Progenitor cell of endocrine pancreas (in vitro differentiated cells): ENCODE measurements at places on chromosomes 5 and 9.

DNA sequence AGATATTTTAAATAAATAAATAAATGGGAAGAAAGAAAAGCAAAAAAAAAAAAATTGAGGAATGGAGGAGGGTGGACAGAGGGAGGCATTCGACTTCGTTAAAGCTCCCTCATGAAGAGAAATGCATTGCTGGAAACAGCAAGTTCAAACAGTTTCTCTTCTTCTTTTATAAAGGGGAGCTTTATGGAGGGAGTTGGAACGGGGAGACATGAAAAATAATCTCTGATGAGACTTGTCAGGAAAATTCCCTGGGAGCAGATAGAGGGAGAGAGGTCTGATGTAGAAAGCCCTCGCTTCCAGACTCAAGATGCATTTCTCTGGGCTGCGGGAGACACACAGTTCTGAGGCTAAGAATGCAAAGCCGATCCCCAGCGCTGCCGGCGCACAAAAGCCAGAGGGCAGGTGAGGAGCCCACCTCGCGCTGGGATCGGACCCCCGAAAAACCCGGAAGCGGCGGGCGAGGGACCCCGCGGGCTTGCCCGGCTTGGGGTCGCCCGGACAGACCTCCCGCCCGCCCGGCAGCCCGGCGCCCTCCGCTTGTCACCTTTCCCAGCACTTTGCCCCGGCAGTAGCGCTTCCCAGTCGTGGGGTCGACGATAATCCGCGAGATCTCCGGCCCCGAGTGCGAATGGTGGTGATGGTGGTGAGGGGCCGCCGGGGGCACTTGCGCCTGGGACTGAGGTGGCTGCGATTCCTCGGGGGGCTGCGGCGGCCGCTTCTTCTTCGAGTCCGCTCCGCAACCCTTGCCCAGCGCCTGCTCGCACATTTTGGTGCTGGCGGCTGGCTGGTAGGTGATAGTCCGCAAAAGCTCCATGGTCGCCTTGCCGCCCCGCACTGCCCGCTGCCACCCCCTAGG is 512 bp downstream of the PLK2 start:
- DNase-seq = peak; percentile 39

- no peak for DNase-seq
Measured at GRCh38 chr5:150146862-150147601, 8.6 kb downstream of the PDGFRB start.

DNA sequence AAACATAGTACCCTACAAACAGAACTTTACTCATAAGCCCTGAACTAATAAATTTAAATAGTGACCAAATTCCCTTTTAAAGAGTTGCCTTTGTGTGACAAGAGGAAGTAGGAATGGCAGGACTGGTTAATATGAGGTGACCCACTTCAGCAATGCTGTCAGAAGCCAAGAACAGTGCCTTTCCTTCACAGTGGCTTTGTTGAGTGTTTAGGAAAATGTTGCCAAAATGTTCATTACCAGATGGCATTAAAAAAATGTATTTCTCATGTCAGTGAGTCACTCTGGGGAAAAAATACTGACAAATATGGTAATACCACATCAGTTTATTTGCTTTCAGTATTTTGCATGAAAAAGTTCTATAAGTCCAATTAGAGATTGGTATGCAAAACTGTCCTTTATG is 103.3 kb downstream of the DIRAS2 start:
- DNase-seq = no peak

- DNase-seq = no peak
Measured at GRCh38 chr5:154995679-154996078, 17.9 kb upstream of the KIF4B start.

GRCh38 chr5:95895771-95896170 is 65.9 kb downstream of the ELL2 start:
- no peak for DNase-seq

GRCh38 chr9:89462199-89462598 is 35.7 kb downstream of the SEMA4D start:
- no peak for DNase-seq

GRCh38 chr9:128249908-128250838 is 25.6 kb downstream of the GOLGA2 start:
- DNase-seq = peak; percentile 92

DNA sequence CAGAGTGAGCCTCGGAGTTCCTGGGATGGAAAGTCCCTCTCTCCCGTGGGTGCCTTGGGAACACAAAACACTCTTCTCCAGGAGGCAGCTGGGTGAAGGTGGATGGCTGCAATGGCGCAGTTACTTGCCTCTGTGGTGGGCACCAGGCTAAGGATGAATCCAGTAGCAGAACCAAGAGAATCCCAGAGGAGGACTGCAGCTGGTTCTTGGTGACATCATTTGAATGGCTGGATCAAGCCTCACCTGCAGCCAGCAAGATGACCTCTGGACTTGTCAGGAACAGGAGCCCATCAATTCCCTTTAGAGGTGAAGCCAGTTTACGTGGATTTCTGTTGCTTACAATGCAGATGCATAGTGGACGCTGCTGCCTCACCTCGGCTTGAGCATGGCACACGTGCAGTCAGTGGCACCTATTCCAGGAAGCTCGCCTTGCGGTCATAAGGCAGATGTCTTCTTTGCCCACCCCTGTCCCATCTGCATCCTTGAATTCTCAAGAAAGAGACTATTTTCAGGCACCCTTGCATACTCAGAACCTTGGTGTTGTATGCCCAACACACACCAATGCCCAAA is 34.1 kb upstream of the ADAMTS2 start:
- no peak for DNase-seq

DNA sequence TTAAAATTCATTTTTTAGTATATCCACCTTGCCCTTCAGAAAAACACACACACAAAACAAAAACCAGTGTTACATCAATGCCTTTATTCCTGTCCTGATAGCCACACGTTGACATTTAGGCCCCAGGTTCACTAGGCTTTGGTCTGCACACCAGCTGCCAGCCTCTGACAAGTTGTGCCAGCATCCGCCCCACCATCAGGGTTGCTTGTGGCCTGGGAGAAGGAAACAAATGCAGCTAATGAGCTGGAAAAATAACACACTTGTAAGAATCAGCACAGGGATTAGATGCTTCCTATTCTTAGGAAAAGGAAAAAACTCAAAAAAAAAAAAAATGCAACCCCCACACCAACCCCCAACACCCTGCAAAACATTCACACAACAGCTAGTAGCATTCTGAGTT is 404.0 kb upstream of the GRIA1 start:
- no peak for DNase-seq

- no peak for DNase-seq
Measured at GRCh38 chr5:167413506-167413905, 877.9 kb upstream of the WWC1 start.

DNA sequence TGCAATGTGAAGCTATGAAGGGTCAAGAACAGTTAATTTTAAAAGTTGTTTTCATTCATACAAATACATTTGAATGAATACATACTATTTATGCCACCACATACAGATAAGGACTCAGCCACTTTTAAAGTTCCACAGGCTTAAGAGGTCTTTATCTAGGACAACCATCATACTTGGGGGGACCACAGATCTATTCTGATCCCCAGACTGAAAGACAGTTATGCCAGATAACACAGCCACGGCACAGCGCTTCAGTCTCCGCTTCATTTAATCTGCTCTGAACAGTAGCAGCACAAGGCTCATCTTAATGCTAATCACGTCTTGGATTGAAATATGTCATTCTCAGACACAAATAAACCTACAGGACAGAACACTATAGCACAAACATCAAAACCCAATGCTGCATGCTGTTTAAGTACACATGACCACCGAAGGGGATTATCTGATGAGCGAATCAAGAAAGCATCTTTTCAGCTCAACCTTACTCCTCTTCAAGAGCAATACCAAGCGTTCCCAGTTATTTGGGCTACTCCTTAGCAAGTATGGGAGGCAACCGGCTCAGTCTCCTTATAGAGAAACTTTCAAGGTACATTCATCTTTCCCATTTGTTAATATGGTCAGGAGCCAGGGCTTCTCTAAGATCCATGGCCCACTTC is 33.3 kb downstream of the PUM3 start:
- no peak for DNase-seq
